Type B pancreatic cell (in vitro differentiated cells): ENCODE measurements at places on chromosomes 7 and 10. TPM values are rescaled to one million over a fixed set of nuclear protein-coding genes. Genes with fewer than 3 reads are reported as not detected.

Gene NEUROG3
- 0.51 and 0.93 TPM in 2 replicates for total RNA-seq

Gene RSBN1L
- 16.3 and 20.4 TPM in 2 replicates for total RNA-seq

Gene SCIN
- total RNA-seq, result 3.4 and 3.9 TPM in 2 replicates

GRCh38 chr7:83672157-83672556 lies 23.2 kb upstream of the SEMA3E start:
- peak overlapping the region; percentile 31 for H3K27ac ChIP-seq
- H3K4me1 ChIP-seq, result peaks cover 9% of the 10 kb centered on the region
- H3K27me3 ChIP-seq, result no peaks in the 10 kb centered on the region
- no peak overlapping the region for H3K4me3 ChIP-seq
- no peaks in the 10 kb centered on the region for H3K36me3 ChIP-seq

DNA sequence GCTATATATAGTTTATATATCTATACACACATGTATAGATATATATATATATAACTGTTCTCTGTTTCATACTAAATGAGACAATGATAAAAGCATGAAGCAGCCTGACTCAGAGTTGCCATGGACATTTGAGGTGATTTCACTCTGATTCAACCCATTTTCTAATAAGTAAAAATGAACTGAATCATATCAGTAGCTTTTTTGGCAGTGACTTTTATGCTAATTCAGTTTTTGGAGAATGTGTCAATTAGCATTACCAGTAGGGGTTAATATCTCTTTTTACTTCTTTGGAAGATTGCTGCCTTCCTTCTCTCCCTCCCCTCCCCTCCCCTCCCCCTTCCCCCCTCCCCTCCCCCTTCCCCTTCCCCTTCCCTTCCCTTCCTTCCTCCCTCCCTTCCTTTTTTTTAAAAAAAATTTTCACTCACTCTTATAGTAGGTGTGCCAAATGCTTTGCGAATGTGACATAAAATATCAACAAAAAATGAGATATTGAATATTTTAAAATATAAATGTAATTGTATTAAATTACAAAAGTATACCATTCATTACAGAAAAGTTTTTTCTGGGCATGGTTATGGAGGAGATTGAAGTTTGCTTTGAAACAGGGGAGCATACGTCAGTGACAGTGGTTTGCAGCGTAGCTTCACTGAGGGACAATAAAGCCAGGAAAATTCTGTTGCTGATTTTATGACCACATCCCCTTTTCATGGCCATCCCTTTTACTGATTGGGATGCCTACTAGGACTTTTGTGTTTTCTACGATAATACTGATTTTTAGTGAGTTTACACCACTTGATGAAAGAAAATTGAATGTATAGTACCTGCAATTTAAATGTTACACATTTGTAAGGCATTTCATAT lies 64.0 kb upstream of the KLF6 start:
- H3K4me1 ChIP-seq, result peaks cover 37% of the 10 kb centered on the region
- H3K27me3 ChIP-seq, result no peaks in the 10 kb centered on the region
- peaks cover 3% of the 10 kb centered on the region for H3K36me3 ChIP-seq
- no peak overlapping the region for H3K27ac ChIP-seq

DNA sequence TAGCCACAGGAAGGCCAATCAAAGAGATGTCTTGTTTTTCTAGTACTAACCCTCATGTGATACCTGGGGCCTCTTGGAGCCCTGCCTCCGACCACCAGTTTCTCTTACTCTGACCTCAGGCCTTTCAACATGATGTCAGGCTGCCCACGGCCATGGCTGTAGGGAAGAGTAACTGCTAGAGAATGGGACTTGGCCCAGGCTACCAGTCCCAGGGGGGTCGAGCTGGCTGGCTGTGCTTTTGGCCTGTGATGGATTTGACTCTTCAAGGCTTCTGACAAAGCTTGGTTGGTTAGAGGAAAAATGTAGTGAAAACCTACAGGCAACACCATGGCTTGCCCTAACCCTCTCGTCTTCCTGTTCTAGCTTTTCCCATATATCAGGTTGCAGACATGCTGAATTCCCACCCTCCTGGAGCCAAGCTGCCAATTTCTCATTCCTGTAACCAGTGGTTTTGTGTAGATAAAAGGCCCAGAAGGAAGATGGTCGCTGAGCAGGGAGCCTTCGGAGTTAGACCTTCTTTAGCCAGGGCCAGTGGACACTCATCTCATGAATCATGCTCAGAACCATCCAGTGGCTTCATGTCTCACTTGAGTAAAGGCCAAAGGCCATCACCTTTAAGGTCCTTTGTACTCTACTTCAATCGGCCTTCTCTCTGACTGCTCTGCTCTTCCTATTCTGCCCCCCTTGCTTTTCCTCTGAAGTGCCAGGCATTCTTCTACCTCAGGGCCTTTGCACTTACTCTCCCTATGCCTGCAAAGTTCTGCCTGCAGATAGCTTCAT lies 19.7 kb downstream of the SUFU start:
- no peak overlapping the region for H3K27ac ChIP-seq
- peaks cover 14% of the 10 kb centered on the region for H3K4me1 ChIP-seq
- H3K27me3 ChIP-seq, result no peaks in the 10 kb centered on the region
- H3K36me3 ChIP-seq, result peaks cover 9% of the 10 kb centered on the region

Gene PNLIPRP1
- not detected in 2 replicates for total RNA-seq

Gene COL28A1
- total RNA-seq, result 0.76 and 3.3 TPM in 2 replicates

Gene CFAP43
- 1.6 and 7.6 TPM in 2 replicates for total RNA-seq

DNA sequence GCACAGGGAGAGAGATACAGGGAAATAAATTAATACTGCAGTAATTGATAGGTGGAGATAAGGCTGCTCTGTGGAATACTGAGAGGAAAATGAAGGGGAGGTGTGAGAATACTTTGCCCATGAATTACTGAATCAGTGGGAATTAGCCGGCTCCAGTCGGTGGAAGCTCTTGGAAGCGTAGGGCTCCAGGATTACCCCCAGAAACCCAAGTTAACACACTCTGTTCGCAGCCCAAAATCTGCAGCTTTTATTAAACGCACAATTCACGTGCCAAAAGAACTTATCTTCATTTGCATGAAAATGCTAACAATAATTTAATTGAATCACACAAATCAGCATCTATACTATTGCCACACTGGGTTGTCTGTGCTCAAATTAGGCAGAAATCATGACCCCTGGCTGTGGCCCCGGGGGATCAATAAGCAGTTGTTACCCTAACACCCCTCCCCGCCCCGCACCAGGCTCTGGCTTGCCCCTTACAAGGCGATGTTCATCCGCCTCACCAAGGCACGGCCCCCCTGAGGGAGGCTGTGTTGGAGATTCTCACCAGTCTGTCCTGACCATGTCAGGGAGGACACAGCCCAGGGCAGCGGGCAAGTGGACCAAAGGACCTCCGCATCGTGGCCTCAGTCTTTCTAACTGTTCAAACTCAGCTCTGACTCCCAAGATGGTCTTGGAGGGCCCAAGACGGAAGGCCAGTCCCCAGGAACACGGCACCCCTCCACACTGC lies 48.4 kb upstream of the MGMT start:
- H3K27ac ChIP-seq, result no peak overlapping the region
- peak; percentile 58 for DNase-seq
- H3K36me3 ChIP-seq, result no peaks in the 10 kb centered on the region
- H3K4me1 ChIP-seq, result no peaks in the 10 kb centered on the region
- H3K27me3 ChIP-seq, result peaks cover 28% of the 10 kb centered on the region

DNA sequence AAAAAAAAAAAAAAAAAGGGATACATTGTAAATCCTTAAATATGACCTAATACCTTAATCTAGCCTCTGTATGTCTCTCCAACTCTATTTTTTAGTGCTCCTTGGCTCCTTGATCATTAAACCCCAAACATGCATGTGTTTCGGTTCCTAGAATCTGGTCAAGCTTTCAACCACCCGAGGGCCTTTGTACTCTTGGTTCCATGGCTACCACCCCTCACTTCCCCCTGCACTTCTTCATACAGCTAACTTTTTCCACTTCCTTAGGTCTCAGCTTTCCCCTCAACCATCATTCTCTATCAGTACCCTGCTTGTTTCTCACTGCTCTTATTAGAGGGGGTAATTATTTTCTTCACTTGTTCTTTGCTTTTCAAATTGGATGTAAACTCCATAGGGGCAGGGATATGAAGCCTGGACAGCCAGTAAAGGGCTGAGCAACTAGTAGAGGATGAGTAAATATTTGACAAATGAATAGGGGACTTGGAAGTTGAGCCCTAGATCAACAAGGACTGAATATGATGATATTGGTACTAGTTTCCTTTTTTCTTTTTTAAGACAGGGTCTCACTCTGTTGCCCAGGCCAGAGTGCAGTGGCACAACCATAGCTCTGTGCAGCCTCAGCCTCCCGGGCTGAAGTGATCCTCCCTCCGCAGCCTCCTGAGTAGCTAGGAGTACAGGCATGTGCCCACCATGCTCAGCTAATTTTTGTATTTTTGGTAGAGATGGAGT lies 4.3 kb upstream of the GDI2 start:
- H3K4me3 ChIP-seq, result no peak overlapping the region
- DNase-seq, result peak; percentile 27
- peaks cover 12% of the 10 kb centered on the region for H3K4me1 ChIP-seq
- H3K27ac ChIP-seq, result no peak overlapping the region

GRCh38 chr7:55199418-55199817 lies 165.7 kb upstream of the LANCL2 start:
- peaks cover 33% of the 10 kb centered on the region for H3K36me3 ChIP-seq
- H3K4me1 ChIP-seq, result no peaks in the 10 kb centered on the region
- H3K27me3 ChIP-seq, result no peaks in the 10 kb centered on the region
- no peak overlapping the region for H3K27ac ChIP-seq

DNA sequence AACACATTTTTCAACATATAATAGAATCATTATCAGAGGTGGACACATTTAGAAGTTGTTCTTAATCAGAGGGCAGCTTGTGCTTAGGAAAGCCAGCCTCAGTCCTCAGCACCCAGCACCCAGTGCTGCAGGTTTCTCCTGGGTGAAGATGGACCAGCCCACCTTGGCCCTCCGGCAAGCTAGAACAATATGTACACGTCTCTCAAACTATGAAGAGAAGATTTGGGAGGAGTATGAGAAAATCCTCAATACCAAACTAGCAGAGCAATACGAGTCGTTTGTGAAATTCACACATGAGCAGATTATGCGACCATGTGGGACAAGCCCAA lies 13.5 kb upstream of the RALA start:
- no peaks in the 10 kb centered on the region for H3K36me3 ChIP-seq
- peaks cover 16% of the 10 kb centered on the region for H3K4me1 ChIP-seq
- no peak overlapping the region for H3K27ac ChIP-seq

GRCh38 chr7:17589671-17590070 lies 291.2 kb downstream of the AHR start:
- DNase-seq, result no peak
- no peaks in the 10 kb centered on the region for H3K4me1 ChIP-seq
- no peak overlapping the region for H3K4me3 ChIP-seq
- no peak overlapping the region for H3K27ac ChIP-seq
- H3K27me3 ChIP-seq, result no peaks in the 10 kb centered on the region

GRCh38 chr10:88652616-88653015 lies 11.6 kb upstream of the LIPF start:
- H3K4me1 ChIP-seq, result no peaks in the 10 kb centered on the region
- no peaks in the 10 kb centered on the region for H3K36me3 ChIP-seq
- H3K4me3 ChIP-seq, result no peak overlapping the region

Gene ADCY1
- 19.0 and 25.1 TPM in 2 replicates for total RNA-seq

Gene STAMBPL1
- total RNA-seq, result 5.9 and 8.4 TPM in 2 replicates

- peaks cover 16% of the 10 kb centered on the region for H3K36me3 ChIP-seq
- peaks cover 37% of the 10 kb centered on the region for H3K4me1 ChIP-seq
- peak overlapping the region; percentile 53 for H3K27ac ChIP-seq
- no peak for DNase-seq
- no peaks in the 10 kb centered on the region for H3K27me3 ChIP-seq
Observed at GRCh38 chr10:86798611-86799010, 42.2 kb downstream of the BMPR1A start.

DNA sequence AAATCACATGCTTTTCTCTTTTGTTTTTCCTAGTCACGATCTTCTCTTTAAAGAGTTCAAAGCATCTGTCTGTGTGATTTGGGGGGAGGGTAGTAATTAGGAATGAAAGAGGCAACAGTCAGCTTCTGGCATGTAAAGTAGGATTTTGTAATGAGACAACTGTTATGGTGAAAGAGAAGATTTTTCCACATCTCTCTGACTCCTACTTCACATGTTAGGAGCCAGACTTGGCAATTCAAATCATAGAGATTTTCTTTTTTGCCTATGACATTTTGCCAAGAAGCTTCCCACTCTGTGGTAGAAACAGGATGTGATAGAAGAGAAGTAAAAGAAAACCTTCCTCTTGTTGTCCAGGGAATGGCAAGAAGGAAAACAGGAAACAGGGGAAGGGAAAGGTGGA lies 38.3 kb upstream of the KLHL7 start:
- no peak for DNase-seq
- H3K27me3 ChIP-seq, result peaks cover 2% of the 10 kb centered on the region
- H3K27ac ChIP-seq, result no peak overlapping the region
- H3K4me1 ChIP-seq, result peaks cover 10% of the 10 kb centered on the region

Gene RPEL1
- total RNA-seq, result not detected in 2 replicates

Gene TMEM130
- 0.17 and 1.2 TPM in 2 replicates for total RNA-seq

DNA sequence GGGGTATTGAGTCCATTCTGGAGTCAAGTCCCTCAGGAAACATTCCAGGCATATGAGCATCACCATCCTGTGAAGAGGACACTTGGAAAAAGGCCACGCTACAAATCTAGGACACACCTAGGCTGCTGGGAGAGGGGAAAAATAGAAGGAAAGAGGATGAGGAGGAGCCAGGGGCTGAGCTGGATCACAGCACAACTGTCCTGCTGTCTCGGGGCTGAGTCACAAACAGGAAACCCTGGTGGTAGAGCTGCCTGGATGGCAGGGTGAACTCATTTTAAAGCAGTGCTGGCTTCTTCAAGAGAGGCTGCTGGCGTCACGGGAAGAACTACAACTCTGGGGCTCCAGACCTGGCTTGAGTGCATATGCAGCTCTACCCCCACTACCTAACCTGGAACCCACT lies 151.5 kb downstream of the RNF216 start:
- peaks cover 51% of the 10 kb centered on the region for H3K4me1 ChIP-seq
- H3K4me3 ChIP-seq, result no peak overlapping the region
- no peak for DNase-seq
- H3K27ac ChIP-seq, result peak overlapping the region; percentile 5

- peaks cover 5% of the 10 kb centered on the region for H3K36me3 ChIP-seq
- no peaks in the 10 kb centered on the region for H3K27me3 ChIP-seq
- no peak overlapping the region for H3K27ac ChIP-seq
- H3K4me1 ChIP-seq, result no peaks in the 10 kb centered on the region
Observed at GRCh38 chr7:734808-735207, 7.7 kb upstream of the PRKAR1B start.

DNA sequence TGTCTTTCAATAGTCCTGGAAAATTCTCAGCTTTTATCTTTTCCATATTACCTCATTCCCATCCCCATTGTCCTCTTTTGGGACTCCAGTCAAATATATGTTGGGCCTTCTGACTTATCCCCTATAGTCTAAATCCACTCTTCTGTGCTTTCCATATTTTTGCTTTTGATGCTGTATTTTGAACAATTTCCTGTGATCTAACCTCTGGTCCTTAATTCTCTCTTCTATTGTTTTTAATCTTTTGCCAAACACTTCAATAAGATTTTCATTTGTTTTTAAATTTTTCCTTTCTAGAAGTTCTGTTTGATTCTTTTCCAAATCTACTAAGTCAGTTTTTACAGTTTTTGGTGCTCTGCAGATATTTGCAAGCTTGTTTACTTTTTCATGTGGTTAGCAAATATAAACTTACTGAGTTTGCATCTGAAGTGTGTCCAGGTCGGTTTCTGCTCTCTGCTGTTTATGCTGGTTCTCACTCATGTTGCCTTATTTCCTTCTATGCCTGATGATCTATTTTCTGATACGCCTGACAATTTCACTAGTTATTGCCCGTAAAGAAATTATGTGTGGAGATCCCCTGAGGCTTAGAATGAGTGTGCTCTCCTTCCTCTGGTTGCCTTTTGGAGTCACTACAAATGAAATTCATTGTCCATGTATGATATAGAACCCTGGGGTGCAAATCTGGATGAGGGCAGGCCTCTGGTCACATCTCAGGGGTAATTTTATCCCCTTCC lies 110.4 kb downstream of the RBM20 start:
- DNase-seq, result no peak
- H3K27me3 ChIP-seq, result no peaks in the 10 kb centered on the region
- peaks cover 3% of the 10 kb centered on the region for H3K4me1 ChIP-seq
- H3K27ac ChIP-seq, result no peak overlapping the region
- no peak overlapping the region for H3K4me3 ChIP-seq
